Testis (tissue), 5 donors: ENCODE measurements at places on chromosomes 1 and 21. TPM values are rescaled to one million over a fixed set of nuclear protein-coding genes. Genes with fewer than 3 reads are reported as not detected.

C8B gene
- 0.59 TPM for polyA plus RNA-seq

GRCh38 chr1:29569971-29570634 lies 333.8 kb downstream of the PTPRU start:
- no peak for DNase-seq
- no peaks in the 10 kb centered on the region for H3K27me3 ChIP-seq
- no peak overlapping the region for H3K4me3 ChIP-seq

- no peaks in the 10 kb centered on the region for H3K27me3 ChIP-seq
- H3K4me3 ChIP-seq, result no peak overlapping the region
- no peaks in the 10 kb centered on the region for H3K36me3 ChIP-seq
- no peak for DNase-seq
These were observed 149.0 kb downstream of the TGFBR3 start for GRCh38 chr1:91736715-91737615.

- no peak overlapping the region for H3K4me3 ChIP-seq
- no peaks in the 10 kb centered on the region for H3K4me1 ChIP-seq
- no peaks in the 10 kb centered on the region for H3K36me3 ChIP-seq
These were observed 15.3 kb upstream of the PAXBP1 start for GRCh38 chr21:32786826-32787225.

RFX5 gene
- 43.6 TPM for polyA plus RNA-seq

- H3K27me3 ChIP-seq, result no peaks in the 10 kb centered on the region
- no peak overlapping the region for H3K27ac ChIP-seq
- no peaks in the 10 kb centered on the region for H3K4me1 ChIP-seq
- DNase-seq, result no peak
- H3K4me3 ChIP-seq, result no peak overlapping the region
- no peaks in the 10 kb centered on the region for H3K36me3 ChIP-seq
These were observed 573 bp downstream of the TRIM63 start for GRCh38 chr1:26066857-26067256.

RHD gene
- polyA plus RNA-seq, result 0.34 TPM

TAS1R1 gene
- 5.1 TPM for polyA plus RNA-seq

GRCh38 chr1:160795951-160796383 lies at the start of gene LY9:
TSS of gene LY9 (plus strand) at chr1:160796174. CDS start at chr1:160796188, 14 bp downstream.
- H3K27me3 ChIP-seq, result no peaks in the 10 kb centered on the region

DNA sequence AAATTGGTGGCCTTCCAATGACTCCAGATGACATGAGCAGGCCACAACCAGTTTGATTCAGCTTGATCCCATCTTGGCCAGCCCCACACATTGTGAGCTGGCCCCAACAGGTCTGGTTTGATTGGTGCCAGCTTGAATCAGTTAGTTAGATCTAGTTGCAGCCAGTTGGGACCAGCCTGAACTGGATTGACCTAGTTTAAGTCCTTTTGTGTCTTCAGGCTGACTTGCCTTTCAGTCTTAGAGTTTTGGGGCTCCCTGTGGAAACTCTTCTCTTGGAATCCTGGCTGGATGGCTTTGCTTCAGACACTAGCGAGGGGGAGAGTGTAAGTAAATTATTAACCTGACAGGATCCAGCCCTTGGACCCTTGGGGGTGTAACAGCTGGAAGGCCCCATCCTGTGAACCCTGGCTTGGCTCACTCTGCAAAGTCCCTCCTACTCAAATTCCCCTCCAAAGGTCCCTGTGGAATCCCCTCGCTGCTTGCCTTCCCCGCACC lies 36.2 kb upstream of the POU3F1 start:
- no peak overlapping the region for H3K27ac ChIP-seq
- H3K4me3 ChIP-seq, result no peak overlapping the region
- H3K36me3 ChIP-seq, result no peaks in the 10 kb centered on the region
- no peaks in the 10 kb centered on the region for H3K27me3 ChIP-seq
- H3K4me1 ChIP-seq, result no peaks in the 10 kb centered on the region
- no peak for DNase-seq

- no peaks in the 10 kb centered on the region for H3K27me3 ChIP-seq
- H3K4me3 ChIP-seq, result peak within 1 kb of the TSS; percentile 19
- H3K36me3 ChIP-seq, result no peaks in the 10 kb centered on the region
- DNase-seq, result no peak
- no peak within 1 kb of the TSS for H3K27ac ChIP-seq
These were observed at the start of gene CCDC185 for GRCh38 chr1:223393275-223394214. TSS of gene CCDC185 (plus strand) at chr1:223393415. CDS start at chr1:223393476, 61 bp downstream.

GRCh38 chr1:70583522-70583921 lies 172.5 kb downstream of the CTH start:
- H3K36me3 ChIP-seq, result no peaks in the 10 kb centered on the region
- no peak overlapping the region for H3K27ac ChIP-seq
- H3K27me3 ChIP-seq, result no peaks in the 10 kb centered on the region
- no peaks in the 10 kb centered on the region for H3K4me1 ChIP-seq

BSND gene
- 0.32 TPM for polyA plus RNA-seq

DNA sequence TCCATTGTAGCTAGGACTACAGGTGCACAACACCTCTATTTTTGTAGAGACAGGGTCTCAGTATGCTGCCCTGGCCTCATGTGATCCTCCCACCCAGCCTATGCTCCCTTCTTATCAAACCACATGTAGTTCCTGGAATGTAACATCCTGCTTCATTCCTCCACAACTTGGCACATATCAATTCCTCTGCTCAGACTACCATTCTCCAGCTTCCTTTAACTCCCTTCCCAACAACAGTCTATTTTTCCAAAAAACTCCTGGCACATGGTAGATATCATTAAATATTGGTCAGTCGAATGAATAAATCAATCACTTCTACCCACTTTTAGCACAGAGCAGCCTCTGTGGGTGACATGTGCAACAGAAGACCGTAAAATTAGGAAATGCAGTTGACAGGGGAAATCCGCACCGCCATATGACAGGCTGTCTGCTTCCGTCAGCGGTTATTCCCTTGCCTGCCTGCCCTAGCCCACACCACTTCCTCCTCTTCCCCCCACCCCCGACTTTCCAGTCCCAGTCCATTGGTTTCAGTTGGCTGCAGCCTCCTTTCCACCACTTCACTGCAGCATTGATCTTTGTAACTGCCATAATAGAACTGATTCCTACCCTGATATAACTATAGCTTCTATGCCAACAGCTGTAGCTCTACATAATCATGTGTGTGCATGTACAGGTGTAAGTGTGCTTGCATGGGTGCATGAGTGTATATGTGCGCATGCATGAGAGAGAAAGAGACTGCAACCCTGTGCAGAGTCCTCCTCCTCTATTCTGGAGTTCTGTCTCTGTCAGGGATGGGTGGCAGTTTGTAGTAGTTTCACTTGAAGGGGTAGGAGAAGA lies 6.8 kb upstream of the AKR1A1 start:
- DNase-seq, result peak; percentile 43
- H3K36me3 ChIP-seq, result no peaks in the 10 kb centered on the region
- H3K27me3 ChIP-seq, result no peaks in the 10 kb centered on the region

TCEA3 gene
- 10.8 TPM for polyA plus RNA-seq

DNA sequence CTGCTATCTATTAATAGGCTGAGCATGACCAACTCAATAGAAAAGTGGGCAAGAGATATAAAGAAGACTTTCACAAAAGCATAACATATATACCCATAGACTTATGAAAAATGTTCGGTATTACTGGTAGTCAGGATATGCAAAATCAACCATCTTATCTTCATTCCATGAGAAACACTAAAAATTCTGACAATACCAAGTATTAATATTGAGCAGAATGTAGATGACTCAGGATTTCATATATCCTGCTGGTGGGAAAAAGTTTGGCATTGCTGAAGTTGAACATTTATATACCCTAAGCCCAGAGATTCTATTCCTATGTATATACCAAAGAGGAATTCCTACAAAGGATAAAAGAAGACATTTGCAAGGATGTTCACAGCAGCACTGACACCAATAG lies 138.3 kb downstream of the CLEC20A start:
- no peak overlapping the region for H3K27ac ChIP-seq
- DNase-seq, result no peak
- no peaks in the 10 kb centered on the region for H3K4me1 ChIP-seq
- H3K36me3 ChIP-seq, result no peaks in the 10 kb centered on the region
- no peak overlapping the region for H3K4me3 ChIP-seq

DNA sequence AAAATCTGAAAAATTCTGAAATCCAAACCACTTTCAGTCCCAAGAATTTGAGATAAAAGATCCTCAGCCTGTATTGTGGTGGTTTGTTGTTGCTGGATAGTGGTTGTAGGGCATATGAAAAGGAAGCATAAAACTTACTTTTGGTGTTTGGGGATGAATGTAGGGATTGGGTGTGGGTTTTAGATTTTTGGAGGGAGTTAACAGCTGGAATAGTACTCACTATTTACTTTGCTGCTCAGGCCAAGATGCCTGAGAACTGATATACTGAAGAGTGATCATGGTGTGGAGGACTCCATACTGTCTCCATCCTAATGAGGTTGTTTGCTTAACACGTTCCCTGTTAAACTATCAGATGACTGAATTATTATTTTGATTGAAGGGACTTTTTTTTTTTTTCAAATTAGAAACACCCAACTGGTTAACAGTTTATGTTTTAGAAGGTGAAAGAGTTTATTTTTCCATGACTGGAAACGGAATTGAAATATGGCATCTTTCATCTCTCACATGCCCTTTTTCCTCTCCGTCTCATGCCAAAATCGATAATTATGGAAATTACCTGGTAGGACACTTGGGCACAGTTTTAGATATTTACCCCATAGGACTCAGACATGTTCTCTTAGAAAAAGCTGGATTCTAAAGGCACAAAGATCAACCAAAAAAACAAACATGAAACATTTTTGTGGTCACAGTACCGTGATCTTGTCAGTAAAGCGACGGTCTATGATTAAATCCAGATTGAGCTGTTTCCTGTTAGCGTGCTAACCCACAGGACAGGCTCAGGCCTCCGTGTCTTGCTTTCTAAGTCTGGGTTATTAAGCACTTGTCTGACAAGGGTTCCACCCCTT lies 37.3 kb downstream of the RGL1 start:
- no peak overlapping the region for H3K4me3 ChIP-seq
- no peak for DNase-seq
- no peaks in the 10 kb centered on the region for H3K36me3 ChIP-seq
- H3K27ac ChIP-seq, result peak overlapping the region; percentile 68
- no peaks in the 10 kb centered on the region for H3K27me3 ChIP-seq

HES2 gene
- 2.6 TPM for polyA plus RNA-seq

BTBD8 gene
- 4.5 TPM for polyA plus RNA-seq

GRCh38 chr1:90831910-90832309 lies 114.8 kb upstream of the BARHL2 start:
- peaks cover 6% of the 10 kb centered on the region for H3K4me1 ChIP-seq
- no peaks in the 10 kb centered on the region for H3K27me3 ChIP-seq
- no peak for DNase-seq
- no peaks in the 10 kb centered on the region for H3K36me3 ChIP-seq
- H3K4me3 ChIP-seq, result no peak overlapping the region
- H3K27ac ChIP-seq, result no peak overlapping the region

- no peaks in the 10 kb centered on the region for H3K4me1 ChIP-seq
- H3K36me3 ChIP-seq, result no peaks in the 10 kb centered on the region
- no peak overlapping the region for H3K27ac ChIP-seq
- H3K4me3 ChIP-seq, result no peak overlapping the region
- no peaks in the 10 kb centered on the region for H3K27me3 ChIP-seq
These were observed 145.8 kb upstream of the SYT6 start for GRCh38 chr1:114299331-114299975.

DNA sequence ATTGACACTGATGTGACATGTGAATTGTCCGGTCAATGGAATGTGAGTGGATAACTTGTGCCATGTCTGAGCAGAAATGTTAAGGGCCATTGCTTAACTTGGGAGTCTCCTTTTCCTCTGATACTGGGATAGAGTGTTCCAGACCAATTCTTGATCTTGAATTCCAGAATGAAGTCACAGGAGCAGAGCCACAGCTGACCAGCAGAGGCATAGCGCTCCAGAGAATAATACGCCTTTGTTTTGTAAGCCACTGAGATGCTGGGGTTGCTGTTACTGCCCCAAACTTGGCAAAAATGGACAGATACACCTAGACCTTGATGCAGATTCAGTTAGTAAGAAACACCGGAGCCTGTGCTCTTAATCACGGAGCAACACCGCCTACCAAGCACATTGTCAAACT lies 6.3 kb downstream of the KCNJ6 start:
- DNase-seq, result no peak
- no peak overlapping the region for H3K27ac ChIP-seq
- H3K27me3 ChIP-seq, result no peaks in the 10 kb centered on the region
- H3K4me3 ChIP-seq, result no peak overlapping the region
- H3K4me1 ChIP-seq, result no peaks in the 10 kb centered on the region
- H3K36me3 ChIP-seq, result no peaks in the 10 kb centered on the region

BMP8B gene
- 4.4 TPM for polyA plus RNA-seq

GRCh38 chr1:244104309-244105060 lies 53.4 kb downstream of the ZBTB18 start:
- no peak overlapping the region for H3K27ac ChIP-seq
- H3K36me3 ChIP-seq, result no peaks in the 10 kb centered on the region
- no peak overlapping the region for H3K4me3 ChIP-seq
- DNase-seq, result no peak

DNA sequence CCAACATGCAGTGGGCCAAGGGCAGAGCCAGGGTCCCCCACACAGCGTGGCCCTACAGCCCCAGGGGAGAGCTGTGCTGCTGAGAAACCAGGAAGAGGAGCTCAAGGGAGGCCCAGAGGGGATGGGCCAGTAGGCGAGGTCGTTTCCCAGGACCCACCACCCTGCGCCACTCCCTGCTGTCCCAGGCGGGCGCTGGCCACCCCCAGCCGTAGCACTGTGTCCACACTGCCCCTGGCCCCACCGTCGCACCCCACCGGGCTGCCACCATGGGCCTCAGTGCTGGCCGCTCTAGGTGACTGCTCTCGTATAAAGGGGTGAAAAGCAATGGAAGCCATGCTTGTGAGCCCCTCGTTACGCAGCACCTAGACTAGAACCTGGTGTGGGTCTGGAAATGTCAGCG lies 22.4 kb downstream of the NADK start:
- no peaks in the 10 kb centered on the region for H3K4me1 ChIP-seq
- no peaks in the 10 kb centered on the region for H3K36me3 ChIP-seq
- DNase-seq, result no peak
- no peak overlapping the region for H3K4me3 ChIP-seq
- no peak overlapping the region for H3K27ac ChIP-seq

- H3K4me3 ChIP-seq, result no peak overlapping the region
- no peaks in the 10 kb centered on the region for H3K27me3 ChIP-seq
- H3K4me1 ChIP-seq, result no peaks in the 10 kb centered on the region
These were observed 61.4 kb downstream of the GORAB start for GRCh38 chr1:170593173-170594011.
